ENCODE measurements at places on chromosomes 1 and 21.

DNA sequence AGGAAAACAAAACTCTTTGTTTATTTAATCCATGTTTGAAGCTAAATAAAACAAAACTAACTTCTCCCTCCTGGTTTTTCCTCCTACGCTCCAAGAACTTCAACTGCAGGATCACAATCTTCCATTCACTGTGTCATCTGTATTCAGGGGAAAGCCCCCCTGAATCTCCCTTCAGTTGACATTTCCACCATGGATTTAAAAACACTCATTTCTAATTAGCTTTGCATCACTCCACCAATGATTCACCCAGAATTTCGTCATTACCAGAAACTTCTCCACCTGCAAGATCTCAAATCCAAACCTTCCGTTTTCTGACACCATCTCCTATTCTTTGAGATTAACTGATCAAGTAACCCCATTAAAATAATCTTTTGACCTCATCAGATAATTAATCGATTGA is 10.9 kb upstream of the RGS5 start:
- no peak for DNase-seq

GRCh38 chr1:93362237-93362636 is 16.5 kb downstream of the DR1 start:
- no peak for DNase-seq

- no peak for DNase-seq
These were observed 273.1 kb downstream of the MATN1 start for GRCh38 chr1:30450148-30450817.

- DNase-seq = no peak
These were observed 23.1 kb downstream of the EIF2D start for GRCh38 chr1:206589206-206589605.

- DNase-seq = no peak
These were observed 866 bp upstream of the SORT1 start for GRCh38 chr1:109398343-109399225.

GRCh38 chr1:152907686-152908601 is at the start of gene IVL:
TSS of gene IVL (plus strand) at chr1:152908546. CDS start at chr1:152909798, 1,252 bp downstream.
- DNase-seq = no peak

DNA sequence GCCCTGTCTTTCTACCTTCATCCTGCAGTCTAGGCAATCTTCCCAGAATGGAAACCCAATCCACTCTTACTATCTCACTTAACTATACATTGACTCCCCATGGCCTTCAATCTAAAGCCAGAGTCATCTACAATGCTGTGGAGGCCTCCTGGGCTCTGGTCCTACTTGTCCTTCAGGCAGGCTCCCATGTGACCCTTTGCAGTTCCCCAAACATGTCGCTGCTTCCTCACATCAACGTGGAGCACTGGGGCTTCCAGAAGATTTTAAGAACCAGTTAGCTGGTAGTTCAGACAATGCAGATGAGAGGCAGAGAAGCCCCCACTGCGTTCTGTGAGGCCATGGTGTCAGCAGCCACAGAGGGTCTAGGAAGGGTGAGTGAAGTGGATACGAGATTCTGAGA is 18.6 kb downstream of the LYPD8 start:
- no peak for DNase-seq

- no peak for DNase-seq
These were observed 42.0 kb upstream of the CD34 start for GRCh38 chr1:207952617-207953542.

DNA sequence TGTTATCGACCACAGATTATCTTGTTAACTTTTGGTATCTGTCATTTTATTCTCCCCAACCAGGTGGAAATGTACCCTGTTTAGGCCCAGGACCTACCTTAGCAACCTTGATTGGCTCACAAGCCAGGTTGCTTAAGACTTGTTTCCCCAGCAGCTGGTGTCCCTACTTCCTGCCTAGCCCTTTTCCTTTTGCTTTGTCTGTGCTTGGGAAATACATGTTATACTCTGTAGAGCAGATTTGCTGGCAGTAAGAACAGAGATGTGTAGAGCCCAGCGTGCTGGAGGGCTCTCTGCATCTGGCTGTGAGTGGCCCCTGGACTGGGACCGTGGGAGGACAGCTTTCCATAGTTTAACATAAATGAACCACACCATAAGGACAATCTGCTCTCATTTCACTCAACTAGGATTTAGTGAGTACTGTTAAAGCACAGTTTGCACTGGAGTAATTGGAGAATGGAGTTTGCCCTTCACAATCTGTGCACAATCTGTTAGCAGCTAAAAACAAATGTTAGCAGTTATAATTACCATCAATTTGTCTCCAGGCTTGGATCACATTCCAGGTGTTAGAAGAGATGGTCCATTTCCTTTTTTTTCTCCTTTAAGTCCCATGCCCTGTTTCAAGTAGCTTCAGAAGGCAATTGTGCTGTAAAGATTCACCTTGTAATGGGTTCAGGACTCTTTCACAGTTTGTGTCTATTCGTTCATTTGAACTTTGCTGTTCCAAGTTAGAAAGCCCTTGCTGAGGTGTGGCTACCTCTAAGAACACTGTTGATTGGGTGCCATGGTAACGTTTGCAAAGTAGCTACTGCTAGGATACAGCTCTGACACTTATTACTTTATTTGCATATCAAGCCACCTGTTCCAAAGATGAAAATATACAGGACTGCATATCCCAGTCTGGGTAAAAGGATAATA is at the start of gene APOBEC4:
APOBEC4 (minus strand) TSS at position 770 of the 915 bp plus-strand sequence. CDS start 4,535 bp downstream, outside the sequence.
- no peak for DNase-seq

DNA sequence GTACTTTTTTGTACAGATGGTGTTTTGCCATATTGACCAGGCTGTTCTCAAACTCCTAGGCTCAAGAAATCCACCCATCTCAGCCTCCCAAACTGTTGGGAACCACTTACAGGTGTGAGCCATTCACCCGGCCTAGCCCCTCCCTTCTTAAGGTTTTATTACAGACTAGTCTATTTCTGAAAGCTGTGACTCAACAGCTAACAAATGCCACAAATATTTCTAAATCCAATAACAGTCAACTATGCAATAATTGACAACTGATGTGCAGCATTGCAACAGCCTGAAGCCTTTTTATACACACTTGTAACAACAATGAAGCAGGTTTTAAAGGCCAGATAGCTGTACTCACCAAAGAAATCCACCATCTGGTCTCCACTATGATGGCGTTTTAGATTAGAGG is 51.4 kb downstream of the GRIK1 start:
- no peak for DNase-seq

GRCh38 chr1:157399343-157399983 is 152.9 kb downstream of the FCRL5 start:
- DNase-seq = no peak
